Stomach (tissue), 19 donors: ENCODE measurements at places on chromosomes 11 and 22. TPM values are rescaled to one million over a fixed set of nuclear protein-coding genes. Genes with fewer than 3 reads are reported as not detected.

Gene NFRKB
- total RNA-seq, result 33.3 TPM

Gene PRR5L
- total RNA-seq, result 274 TPM

- H3K27ac ChIP-seq, result no peak overlapping the region
- H3K36me3 ChIP-seq, result peaks cover 42% of the 10 kb centered on the region
- no peak overlapping the region for H3K4me3 ChIP-seq
- DNase-seq, result no peak
These were observed 3.2 kb downstream of the TAF6L start for GRCh38 chr11:62774407-62774806.

GRCh38 chr22:42993651-42994275 is 21.2 kb downstream of the PACSIN2 start:
- peak overlapping the region; percentile 85 for H3K27ac ChIP-seq
- DNase-seq, result peak; percentile 54
- no peaks in the 10 kb centered on the region for H3K27me3 ChIP-seq
- H3K4me1 ChIP-seq, result peaks cover 90% of the 10 kb centered on the region
- no peaks in the 10 kb centered on the region for H3K36me3 ChIP-seq

DNA sequence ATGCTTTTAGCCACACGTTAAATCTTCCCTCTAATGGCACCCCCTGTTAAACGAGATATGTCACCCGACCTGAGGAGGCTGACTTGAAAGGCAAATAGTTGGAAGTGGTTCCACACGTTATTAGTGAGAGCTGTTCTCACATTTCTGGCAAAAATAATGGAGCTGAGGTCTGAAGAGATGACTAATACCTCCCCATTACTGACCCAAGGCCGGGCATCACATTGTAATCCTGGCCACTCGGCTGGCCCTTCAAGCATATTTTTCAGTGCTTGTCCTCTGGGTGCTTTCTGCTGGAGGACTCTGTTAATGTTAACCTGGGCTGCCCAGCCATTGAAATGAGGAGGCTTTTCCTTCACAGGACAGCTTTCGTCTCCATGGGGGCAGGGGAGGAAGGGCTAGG is 260.0 kb upstream of the CADM1 start:
- no peaks in the 10 kb centered on the region for H3K27me3 ChIP-seq
- H3K4me3 ChIP-seq, result no peak overlapping the region
- no peak overlapping the region for H3K27ac ChIP-seq
- H3K36me3 ChIP-seq, result no peaks in the 10 kb centered on the region

DNA sequence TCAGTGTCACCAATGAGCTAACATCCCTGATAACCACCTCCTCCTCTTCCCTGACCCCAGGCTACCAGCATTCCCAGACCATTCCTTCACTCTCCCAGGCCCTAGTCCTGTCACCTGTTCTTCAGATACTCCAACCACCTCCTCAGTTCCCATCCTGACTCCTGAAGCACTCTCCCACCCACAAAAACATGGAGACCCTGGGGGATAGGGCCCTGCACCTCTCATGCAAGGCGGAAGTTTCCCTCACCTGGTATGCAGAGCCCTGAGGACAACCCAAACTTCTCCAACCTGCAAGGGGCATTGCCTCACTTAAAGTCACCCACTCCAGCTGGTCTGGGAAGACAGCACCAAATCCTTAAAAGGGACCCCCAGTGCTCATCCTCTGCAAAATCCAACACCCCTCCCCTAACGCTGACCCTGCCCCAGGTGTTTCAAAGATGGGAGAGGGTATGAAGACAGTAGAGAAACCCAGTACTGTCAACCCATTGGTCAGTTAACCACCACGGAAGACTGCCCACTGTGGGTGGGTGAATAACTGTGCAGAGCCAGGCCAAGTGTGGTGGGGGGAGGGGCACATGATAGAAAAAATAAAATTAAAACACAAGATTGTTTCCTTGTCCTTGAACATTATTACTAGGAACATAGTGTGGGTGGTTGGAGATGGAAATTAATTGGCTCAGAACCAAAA is 1.4 kb downstream of the TNKS1BP1 start:
- H3K4me1 ChIP-seq, result peaks cover 72% of the 10 kb centered on the region
- peaks cover 46% of the 10 kb centered on the region for H3K36me3 ChIP-seq
- no peaks in the 10 kb centered on the region for H3K27me3 ChIP-seq
- peak overlapping the region; percentile 81 for H3K4me3 ChIP-seq
- no peak for DNase-seq

- H3K27ac ChIP-seq, result peak overlapping the region; percentile 77
- peaks cover 22% of the 10 kb centered on the region for H3K36me3 ChIP-seq
- H3K4me3 ChIP-seq, result no peak overlapping the region
- peak; percentile 76 for DNase-seq
- peaks cover 74% of the 10 kb centered on the region for H3K4me1 ChIP-seq
- H3K27me3 ChIP-seq, result no peaks in the 10 kb centered on the region
These were observed 35.2 kb downstream of the PPP2R1B start for GRCh38 chr11:111730871-111731591.

DNA sequence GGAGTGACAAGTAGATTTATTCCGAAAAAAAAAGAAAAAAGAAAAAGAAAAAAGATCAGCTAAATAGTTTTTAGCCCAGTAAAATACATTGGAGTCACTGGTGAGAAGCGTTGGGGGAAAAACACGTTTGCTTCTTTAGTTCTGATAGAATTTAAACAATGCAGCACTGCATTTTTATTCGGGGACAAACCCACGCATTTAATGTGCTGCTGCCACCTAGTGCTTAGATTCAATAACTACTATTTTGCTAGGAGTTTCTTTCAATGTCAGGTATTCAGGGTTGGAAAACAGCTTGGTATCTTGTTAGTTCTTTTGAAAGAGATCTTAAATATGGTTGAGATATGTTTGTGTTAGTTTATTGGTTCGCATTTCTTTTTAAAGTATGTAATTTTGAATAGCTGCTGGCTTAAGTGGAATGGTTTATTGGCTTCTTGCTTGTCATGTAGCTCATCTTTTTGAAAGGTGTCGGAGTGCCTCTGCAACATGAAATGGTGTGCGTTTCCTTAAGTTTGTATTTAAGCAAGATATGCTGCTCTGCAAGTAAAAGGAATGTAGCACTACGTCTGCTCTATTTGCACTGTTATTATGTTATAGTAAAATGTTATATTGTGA is 41.9 kb downstream of the SVIP start:
- no peak overlapping the region for H3K27ac ChIP-seq
- no peak overlapping the region for H3K4me3 ChIP-seq
- no peaks in the 10 kb centered on the region for H3K4me1 ChIP-seq
- DNase-seq, result peak; percentile 75

DNA sequence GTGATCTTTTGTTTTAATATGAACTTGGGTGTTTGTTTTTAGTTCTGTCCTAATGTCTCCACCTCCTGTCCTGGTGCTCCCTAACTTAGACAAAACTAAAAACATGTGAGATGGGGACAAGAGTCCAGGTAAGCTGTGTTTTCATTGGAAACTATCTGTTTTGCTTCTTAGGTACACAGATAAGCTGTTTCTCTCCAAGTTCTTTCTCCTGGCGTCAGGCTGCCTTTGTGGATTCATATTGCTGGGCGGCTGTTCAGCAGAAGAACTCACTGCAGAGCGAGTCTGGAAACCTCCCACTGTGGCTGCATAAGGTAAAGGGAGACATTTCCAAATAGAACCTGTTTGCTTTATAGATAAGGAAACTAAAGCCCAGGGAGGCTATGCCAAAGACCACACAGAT is 24.7 kb downstream of the PANX1 start:
- H3K36me3 ChIP-seq, result peaks cover 8% of the 10 kb centered on the region
- H3K4me3 ChIP-seq, result no peak overlapping the region
- H3K27ac ChIP-seq, result peak overlapping the region; percentile 49
- H3K4me1 ChIP-seq, result peaks cover 42% of the 10 kb centered on the region

DNA sequence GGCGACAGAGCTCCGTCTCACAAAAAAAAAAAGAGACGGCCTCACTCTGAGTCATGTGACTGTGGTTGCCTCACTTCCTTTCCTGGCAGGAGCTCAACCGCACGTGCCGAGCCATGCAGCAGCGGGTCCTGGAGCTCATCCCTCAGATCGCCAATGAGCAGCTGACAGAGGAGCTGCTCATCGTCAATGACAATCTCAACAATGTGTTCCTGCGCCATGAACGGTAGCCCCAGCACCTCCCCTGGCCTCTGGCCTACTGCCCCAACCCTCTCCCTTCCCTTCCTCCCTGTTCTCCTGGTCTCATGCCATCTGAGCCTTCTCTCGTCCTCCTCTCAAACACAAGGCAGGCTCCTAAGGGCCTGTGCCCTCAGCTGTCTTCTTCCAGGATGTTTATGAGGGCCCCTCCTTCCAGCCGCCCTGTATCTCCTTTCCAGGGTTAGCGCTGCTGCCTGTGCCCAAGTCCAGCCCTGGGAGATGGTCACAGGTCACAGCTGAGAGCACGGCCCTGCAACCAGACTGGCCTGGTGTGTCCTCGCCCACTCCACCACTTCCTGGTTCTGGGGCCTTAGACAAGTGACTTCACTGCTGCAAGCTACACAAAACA is 30.7 kb downstream of the TOM1 start:
- H3K27ac ChIP-seq, result no peak overlapping the region
- H3K4me1 ChIP-seq, result peaks cover 16% of the 10 kb centered on the region
- no peak overlapping the region for H3K4me3 ChIP-seq

DNA sequence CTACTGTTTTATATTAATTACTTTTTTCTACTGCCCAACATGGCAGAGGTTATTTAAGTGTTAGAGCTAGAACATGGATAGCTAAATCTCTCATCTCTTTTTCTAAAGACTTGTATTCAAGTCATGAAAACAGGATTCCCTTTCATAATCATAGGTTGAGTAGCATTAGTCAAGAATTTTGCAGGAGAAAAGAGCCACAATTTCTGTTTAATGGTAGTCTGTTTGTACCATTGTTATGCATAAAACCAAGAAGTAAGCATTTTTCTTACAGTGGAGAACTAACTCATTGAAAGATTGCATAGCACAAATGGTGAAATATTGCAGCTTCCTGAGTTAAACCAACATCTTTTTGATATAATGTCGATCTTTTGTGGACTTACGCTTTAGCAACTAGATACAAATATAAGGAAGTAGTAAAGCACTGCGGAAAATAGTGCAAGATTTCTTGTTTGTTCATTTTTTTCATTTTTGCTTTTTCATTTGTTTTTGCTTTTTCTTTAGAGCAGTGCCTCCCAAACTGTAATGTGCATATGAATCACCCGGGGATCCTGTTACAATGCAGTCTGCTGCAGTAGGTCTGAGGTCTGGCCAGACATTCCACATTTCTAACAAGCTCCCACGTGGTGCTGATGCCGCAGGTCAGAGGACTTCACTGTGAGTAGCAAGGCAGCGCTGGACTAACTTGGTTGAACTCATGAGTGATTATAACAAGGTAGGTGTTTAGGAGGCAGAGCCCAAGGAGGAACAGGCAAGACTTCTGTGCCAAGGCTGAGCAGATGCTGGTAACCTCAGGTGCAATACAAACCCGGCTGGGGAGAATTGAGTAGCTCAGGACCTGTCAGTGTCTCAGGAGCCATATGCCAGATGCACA is 4.6 kb downstream of the ETS1 start:
- no peaks in the 10 kb centered on the region for H3K27me3 ChIP-seq
- no peaks in the 10 kb centered on the region for H3K4me1 ChIP-seq
- peak; percentile 72 for DNase-seq
- H3K36me3 ChIP-seq, result no peaks in the 10 kb centered on the region

Gene GAS2L1
- 32.3 TPM for total RNA-seq

DNA sequence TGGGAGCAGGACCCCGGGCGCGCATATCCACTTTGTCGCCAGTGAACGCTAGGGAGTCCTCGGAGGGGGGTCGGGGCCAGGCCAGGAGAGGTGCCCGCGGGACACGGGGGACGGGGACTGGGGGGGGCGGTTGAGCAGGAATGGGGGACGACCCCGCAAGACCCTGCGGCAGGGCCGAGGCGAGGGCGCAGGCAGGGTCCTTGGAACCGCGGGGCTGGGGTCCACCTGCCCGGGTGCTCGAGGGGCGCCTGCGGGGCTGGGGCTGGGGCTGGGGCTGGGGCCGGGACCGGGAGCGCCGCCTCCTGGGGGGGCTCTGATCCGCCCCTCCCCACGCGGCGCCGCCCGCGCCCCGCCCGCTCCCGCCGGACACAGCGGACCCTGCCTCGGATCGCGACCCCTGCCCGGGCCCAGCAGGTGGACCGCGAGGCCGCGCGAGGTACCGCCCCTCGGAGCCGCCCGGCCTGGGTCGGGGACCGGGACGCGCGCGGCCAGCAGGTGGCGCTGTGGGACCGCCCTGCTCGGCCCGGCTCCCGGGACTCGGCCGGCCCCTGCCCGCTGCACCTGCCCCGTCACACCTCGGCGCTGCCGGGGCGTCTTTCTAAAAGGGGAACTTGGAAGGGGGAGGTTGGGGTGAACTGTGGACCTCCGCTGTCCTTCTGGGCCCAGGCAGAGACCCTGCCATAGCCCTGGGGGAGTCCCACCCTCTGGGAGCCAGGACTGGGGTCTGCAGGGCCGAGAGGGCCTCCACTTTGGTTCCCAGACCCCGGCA is 11.0 kb downstream of the CRELD2 start:
- peaks cover 11% of the 10 kb centered on the region for H3K27me3 ChIP-seq
- H3K36me3 ChIP-seq, result peaks cover 24% of the 10 kb centered on the region
- peak overlapping the region; percentile 30 for H3K4me3 ChIP-seq
- H3K4me1 ChIP-seq, result peaks cover 58% of the 10 kb centered on the region

DNA sequence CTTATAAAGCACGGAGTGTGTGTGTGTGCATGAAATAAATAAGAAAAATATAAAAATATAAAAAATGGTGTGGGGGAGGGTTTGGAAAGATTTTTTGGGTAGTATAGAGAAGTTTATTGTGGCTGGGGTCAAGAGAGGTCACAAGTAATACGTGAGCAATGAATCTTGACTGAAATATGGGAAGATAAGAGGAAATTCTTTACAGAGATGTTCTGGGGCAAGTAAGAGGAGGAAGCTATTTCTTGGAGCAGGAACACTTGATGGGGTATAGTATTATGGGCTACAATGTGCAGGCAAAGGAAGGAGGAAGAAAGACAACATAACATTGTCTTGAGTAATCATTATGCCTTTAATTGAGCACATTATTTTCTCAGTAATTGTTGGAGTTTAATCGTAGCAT is 2.1 kb downstream of the HBD start:
- H3K27ac ChIP-seq, result no peak overlapping the region
- no peaks in the 10 kb centered on the region for H3K36me3 ChIP-seq
- no peak for DNase-seq
- H3K4me3 ChIP-seq, result no peak overlapping the region
- no peaks in the 10 kb centered on the region for H3K4me1 ChIP-seq

GRCh38 chr11:17609291-17610084 is 62.4 kb downstream of the OTOG start:
- H3K27me3 ChIP-seq, result peaks cover 11% of the 10 kb centered on the region
- no peaks in the 10 kb centered on the region for H3K36me3 ChIP-seq
- no peak overlapping the region for H3K27ac ChIP-seq
- H3K4me1 ChIP-seq, result no peaks in the 10 kb centered on the region
- no peak overlapping the region for H3K4me3 ChIP-seq

GRCh38 chr11:109421981-109422869 is at the start of gene C11orf87:
Gene C11orf87 (plus strand): TSS chr11:109422190. CDS start chr11:109423634, 1,444 bp downstream.
- H3K4me3 ChIP-seq, result peak within 1 kb of the TSS; percentile 31
- H3K27me3 ChIP-seq, result peaks cover 35% of the 10 kb centered on the region
- H3K36me3 ChIP-seq, result no peaks in the 10 kb centered on the region
- no peak within 1 kb of the TSS for H3K27ac ChIP-seq

Gene NRIP3
- not detected for total RNA-seq

- H3K36me3 ChIP-seq, result peaks cover 5% of the 10 kb centered on the region
- H3K4me1 ChIP-seq, result peaks cover 18% of the 10 kb centered on the region
- no peak overlapping the region for H3K4me3 ChIP-seq
- no peaks in the 10 kb centered on the region for H3K27me3 ChIP-seq
- no peak for DNase-seq
These were observed 15.2 kb upstream of the SORL1-AS1 start for GRCh38 chr11:121467965-121468364.
